CD8-positive, alpha-beta memory T cell (primary cell): ENCODE measurements at places on chromosomes 2 and 18. TPM values are rescaled to one million over a fixed set of nuclear protein-coding genes. Genes with fewer than 3 reads are reported as not detected.

The GULP1 gene
- total RNA-seq, result not detected

DNA sequence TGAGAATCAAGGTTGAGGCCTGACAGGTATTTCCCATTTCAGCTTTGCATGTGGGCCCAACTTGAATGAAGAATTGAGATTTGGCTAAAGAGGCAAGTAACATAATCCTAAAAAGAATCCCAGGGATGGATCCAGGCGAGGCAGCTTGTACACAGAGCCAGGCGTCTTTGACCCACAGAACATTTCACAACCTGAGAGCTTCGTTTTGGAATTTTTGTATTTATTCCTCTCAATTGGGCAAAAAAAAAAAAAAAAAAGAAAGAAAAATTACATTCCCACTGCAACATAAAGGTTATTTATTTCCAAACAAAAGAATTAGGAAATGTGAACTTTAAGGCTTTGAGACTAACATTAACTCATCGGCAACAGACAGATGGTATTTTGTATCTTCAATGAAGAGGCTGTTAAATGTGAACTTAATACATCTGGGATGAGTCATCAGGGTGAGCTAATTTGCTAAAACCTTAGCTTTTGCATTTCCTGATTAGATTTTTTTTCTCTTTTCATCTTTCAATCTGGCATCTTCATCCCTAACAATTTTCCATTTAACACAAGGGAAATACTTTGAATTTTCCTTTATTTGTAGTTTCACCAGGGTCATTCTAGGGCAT lies 478.5 kb upstream of the TNP1 start:
- no peak for DNase-seq

DNA sequence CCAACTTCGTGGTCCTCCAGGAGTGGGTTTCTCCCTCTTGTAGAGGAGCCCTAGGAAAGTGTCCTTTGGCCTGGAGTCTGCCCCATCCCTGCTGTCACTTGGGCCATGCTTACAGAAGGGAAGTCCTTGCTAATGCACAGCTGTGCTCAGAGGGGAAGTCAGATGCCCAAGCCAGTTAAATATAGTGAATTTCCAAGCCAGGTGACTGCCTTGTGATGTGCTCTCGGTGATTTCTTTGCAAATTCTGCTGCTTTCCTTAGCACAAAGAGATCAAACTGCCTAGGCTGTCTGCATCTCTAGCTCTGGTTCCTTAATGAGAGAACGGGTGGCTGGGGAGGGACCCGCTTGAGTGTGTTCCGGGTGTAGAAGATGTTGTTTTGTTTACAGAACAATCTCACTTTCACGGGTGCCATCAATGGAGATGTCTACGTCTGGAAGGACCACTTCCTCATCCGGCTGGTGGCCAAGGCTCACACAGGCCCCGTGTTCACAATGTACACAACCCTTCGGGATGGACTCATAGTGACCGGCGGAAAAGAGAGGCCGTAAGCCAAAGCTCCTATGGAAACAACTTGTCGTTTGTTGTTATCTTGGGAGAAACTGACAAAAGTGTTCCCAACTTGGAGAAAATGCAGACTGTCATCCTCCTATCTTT lies 91.4 kb downstream of the RTN4 start:
- no peak for DNase-seq

The ALLC gene
- total RNA-seq, result not detected

GRCh38 chr2:26100384-26100783 lies 66.5 kb downstream of the RAB10 start:
- DNase-seq, result no peak
